ENCODE measurements at places on chromosomes 3 and 15.

- no peak for DNase-seq
Measured at GRCh38 chr3:63179862-63180522, 98.1 kb upstream of the SYNPR start.

DNA sequence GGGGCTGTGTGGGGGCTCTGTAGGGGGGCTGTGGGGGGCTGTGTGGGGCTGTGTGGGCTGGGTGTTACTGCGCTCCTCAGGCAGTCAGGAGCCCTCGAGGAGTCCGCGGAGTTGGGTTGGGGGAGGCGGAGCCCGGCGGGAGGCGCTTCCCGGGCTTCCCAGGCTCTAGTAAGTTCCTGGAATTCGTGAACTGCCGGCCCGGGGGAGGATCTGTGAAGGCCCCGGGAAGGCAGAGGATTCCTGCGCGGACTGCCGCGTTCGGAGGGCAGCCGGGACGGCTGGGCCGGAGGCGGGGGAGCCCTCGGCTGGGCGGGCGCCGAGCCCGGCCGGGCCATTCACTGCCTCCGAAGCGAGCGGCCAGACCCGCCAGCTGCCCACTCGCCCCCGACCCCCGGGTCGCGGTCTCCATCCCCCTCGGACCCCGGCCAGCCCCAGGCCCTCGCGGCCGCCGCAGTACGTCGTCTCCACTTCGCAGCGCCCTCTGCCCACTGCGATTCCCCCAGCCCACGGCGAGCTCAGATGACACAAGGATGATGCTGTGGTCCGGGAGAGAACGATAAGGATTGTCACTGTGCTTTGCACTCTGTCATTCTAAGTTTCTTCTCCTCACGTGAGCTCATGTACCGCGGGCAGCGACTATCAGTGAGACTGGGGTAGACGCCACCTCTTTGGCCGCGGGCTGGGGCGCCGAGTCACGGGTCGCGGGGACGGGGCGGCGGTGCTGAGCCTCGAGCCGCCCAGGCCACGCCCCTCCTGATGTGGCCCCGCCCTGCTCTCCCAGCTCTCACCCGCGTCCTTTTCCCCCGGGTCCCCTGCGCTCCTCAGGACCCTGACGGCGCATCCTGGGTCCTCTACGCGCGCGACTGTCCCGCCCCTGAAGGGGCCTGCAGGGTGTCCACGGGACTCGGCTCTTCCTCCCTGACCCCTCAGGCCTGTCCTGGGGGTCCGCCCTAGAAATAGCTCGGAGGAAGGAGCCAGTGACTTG lies 65.3 kb downstream of the KLF13 start:
- peak; percentile 73 for DNase-seq

GRCh38 chr15:43229977-43230376 lies 9.2 kb upstream of the EPB42 start:
- DNase-seq, result no peak

DNA sequence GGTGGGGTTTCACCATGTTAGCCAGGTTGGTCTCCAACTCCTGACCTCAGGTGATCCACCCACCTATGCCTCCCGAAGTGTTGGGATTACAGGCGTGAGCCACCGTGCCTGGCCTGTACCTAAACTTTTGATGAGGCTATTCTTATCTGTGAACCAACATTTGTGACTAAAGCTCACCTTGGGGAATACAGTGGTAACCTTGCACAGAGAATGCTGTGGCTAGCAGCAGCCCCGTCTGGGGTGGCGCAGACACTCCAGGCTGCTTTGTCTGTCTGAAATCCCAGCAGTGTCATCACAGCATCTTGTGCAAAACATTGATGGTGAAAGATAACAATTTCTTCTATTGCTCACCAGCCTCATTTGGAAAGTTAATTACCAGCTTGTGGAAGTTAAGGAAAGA lies 58.9 kb downstream of the CMTM8 start:
- DNase-seq, result peak; percentile 71

DNA sequence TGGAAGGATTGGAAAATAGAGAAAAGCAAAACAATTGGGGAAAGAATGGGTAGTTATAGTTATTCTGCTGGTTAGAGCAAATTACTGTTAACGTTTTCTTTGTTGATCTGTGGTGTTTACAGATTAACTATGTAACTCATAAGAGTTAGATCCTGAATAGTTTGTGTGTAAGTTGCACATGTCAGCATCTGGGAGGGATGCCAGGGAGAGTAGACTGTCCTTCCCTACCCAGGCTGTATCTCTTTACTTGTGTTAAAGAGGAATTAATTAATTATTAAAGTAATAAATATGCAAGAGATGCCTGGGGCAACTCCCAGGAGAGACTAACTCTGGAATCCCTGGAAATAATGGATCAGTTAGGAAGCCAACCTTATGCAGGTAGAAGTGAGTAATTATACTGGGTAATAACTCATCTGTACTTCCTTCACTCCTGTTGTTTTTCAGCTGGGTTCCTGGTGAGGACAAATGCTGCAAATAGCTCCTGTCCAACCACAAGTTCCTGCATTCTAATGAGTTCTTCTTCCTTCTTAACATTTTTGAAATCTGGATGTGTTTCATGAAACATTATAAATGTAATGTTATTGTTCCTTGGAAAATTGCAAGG lies 18.9 kb downstream of the GHRL start:
- no peak for DNase-seq

DNA sequence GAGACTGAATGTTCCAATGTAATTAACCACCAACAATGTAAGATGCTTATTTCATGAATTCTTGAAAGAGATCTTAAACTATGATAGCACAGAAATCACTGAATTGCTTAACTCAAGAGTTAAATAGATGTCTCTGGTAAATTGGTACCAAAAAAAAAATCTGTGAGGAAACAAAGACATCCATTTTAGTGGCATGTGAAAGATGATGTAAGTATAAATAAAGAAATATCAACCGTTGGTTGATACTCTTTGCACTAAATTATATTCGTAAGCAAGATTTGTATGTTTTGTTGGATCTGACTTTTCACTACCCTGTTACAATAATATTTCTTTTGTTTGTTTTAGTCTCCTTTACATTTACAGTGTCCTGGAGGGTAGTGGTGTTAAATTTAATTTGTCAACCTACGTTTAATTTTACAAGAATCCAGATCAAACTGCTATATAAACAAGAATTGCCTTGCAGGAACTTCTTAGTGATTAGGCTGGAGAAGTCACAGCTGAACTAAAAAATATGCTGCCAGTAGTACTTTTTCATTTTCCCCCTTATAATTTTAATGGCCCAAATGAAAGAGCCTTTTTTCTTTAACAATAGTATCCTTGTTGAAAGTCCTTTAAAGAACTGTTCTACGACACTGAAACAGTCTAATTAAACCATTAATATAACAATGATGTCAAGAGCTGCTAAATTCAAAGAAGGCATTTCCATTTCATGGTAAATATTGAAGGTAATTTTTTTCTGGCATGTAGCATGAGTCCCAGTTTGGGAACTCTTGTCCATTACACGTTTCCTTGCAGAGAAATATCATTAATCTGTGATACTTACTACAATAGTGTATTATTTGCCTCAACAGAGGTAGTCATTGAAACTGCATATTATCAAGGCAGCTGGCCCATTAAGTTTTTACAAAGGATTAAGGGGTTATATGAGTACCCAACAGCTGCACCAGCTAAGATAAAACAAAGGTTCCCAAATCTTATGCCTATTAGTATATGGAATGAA lies 109.6 kb upstream of the PHLDB2 start:
- DNase-seq, result no peak

- DNase-seq, result no peak
Measured at GRCh38 chr3:53936347-53936746, 44.7 kb upstream of the SELENOK start.

DNA sequence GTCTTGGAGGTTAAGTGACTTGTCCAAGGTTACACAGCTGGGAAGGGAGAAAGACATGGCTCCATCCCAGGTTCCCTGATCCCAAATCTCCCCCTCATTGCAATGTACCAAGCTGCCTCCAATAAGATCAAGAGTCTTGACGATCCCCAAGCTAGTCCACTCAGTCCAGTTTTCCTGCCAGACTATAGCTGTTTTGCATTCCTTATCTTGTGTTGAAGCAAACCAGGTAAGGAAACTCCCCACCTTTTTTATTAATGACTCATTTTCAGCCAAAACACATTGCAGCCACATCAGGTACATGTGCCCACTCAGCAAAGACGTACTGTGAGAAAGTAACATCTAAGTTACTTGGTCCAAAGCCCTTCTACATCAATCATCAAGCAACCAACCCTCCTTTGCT lies 41.9 kb downstream of the LIPC start:
- no peak for DNase-seq

DNA sequence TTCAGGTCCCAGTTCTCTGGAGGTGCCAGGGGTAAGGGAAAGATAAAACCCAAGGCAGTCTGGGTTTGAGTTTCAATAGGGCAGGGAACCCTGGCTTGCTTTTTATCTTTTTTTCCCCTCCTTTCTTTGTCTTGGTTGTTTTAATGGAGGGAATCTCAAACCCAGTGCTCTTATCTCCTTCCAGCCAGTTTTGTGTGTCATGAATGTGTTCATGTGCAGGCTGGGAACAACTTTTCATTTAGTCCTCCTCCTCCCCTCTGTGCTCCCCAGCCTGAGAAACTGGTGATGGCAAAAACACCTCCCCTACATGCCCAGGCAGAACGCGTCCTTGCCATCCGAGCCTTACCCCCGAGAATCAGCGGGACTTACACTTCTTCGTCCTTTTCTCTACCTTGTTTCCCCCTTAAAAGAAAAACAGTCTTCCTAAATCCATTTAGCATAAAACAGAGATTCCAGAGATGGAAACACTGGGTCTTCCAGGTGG lies 10.9 kb downstream of the SEMA3G start:
- DNase-seq, result no peak

- no peak for DNase-seq
Measured at GRCh38 chr15:61159901-61160300, 69.2 kb downstream of the RORA start.

GRCh38 chr3:119794971-119795612 lies 13.2 kb downstream of the NR1I2 start:
- no peak for DNase-seq

DNA sequence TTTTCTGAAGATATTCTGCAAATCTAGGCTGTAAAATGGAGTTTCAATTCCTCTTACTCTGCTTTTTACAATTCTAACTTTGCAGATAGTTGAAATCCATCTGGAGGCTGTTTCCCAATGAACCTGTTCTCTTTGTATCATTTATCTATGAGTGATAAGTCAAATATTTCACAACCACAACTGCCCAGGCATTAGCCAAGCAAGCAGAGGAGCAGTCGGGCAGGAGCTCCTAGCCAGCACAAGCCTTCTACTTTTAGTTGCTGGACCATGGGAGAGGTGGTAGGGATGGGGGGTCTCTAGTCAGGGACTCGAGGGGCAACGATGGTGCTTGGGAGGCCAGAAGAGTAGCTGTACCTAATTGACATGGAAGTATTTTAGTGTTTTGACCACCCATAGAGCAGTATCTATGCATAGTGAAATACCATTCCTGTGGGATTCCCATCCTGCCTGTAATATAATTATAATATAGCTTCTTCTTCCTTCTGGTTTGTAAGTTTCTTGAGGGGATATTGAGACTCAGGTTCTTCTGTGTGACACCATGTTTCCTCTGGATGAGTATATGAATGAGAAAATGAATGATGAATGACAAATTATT lies 353.5 kb upstream of the IL12A start:
- no peak for DNase-seq

DNA sequence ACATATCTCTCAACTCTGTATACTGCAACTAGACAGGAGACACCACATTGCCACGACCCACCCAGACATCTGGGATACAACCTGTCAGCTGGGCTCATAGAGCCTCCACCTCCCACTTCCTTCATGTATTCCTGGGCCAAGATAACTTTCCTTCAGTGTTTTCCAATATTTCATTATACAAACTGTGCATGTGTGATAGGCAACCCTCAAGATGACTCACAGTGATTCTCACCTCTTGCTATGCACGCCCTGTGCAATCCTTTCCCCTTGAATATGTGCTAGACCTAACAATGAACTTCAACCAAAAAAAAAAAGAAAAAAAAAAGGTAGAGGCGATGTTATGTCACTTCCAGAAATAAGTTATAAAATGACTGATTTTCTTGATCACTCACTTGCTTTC lies 138.0 kb upstream of the ALCAM start:
- DNase-seq, result no peak

DNA sequence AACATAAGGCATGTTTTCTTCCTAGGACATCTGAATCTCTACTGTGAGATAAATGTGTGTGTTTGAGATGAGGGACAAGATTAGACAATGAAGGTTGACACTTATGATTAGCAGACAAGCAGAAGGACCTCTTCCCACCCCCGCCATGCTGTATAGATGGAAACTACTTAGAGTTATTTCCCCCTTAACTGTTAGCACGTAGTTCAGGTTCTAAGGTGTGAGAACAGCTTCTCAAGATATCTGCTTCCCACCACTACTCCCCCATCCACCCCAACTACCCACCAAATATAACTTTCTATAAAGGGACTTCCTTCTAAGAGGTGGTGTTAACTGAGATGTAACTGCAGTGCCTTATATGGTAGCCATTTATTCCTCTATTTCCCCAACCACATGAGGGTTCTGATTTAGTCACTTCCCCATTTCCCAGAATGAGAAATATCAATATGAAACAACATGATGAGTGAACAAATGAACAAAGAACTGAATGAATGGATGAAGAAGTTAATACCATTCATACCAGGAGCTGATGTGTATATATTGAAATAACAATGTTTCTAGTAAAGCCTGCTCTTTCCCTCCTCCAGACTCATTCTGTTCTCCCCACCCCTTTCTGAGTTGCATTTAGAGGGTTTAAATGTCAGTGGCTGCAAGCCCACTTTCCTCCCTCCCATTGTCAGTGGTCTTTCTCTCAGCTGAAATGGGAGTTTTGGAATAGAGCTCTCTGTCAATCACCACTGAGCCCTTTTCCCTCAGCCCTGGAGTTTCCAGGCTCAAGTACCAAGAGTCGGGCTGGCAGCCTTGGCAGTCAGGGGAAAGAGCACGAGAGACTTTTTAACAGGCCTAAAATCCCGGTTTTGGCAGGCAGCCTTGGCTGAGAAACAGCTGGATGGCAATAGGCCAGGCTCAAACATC lies 7.7 kb upstream of the RFTN1 start:
- no peak for DNase-seq

- DNase-seq, result peak; percentile 19
Measured at GRCh38 chr3:107690522-107691138, 167.9 kb downstream of the BBX start.

DNA sequence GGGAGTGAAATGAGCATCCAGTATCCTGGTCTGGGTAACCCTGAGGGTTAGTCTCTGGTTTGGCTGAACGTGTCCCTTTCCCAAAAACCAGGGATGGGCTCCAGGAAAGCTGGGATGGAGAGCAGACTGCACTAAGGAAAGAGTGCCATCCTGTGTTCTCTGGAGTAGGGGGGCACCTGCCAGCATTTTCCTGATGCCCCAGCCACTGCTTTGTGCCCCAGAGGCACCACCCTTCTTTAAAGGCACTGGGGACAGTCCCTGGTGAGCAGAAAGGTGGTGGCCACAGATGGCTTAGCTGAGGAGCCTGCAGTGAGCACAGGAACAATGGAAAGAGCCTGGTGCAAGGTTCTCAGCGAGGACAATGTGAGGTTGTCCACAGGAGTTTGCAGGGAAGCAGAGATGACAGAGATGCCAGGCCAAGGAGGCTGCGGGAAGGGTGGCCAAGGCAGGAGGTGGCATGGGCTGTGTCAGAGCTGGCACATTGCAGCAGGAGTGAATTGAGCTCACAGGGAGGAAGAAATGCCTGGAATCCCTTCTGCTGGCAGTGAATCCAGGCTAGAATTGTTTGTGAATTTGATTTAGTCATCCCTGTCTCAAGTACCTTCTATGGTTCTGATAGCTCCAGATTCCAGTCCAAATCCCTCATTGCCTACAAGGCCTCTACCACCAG lies 39.9 kb downstream of the AMOTL2 start:
- DNase-seq, result no peak

All from central memory CD4-positive, alpha-beta T cell (primary cell).